KG1 (cell line): ENCODE measurements at places on chromosomes 13 and 19.

DNA sequence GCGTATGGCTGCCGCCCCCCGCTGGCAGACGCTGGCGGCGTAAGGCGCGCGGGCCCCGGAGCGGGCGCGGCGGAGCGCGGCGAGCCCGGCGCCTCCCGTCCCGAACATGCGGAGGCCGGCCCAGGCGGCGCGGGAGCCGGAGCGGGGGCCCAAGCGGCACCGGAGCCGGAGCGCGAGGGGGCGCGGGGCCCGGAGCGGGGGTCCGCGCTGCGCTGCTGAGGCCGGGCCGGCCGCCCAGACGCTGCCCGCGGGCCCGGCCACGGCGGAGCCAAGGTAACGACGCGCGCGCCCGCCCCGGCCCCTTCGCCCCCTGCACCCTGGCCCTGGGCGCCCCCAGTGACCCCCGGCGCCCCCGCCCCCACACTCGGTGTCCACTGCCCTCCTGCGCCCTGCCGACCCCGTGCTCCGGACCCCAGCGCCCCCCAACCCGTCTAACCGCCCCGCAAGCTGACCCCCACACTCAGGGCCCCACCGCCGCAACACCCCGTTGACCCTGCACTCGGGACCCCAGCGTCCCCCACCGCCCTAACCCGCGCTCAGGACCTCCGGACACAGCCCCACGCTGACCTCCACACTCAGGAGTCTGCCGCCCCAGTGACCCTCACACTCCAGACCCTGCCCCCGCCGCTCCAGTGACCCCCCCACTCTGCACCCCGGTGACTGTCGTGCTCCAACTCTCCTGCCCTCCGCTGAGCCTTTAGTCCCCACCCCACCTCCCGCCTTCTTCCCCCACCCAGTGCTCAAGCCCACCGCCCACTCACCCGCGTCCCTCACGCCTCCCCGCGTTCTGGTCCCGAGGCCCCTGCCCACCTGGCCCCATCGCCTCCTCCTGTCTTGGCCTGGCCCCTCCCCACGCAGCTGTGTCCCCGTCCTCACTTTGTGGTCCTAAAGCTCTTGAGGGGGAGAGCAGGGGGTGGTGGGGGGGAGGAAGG, at the start of gene CSNK1G2:
CSNK1G2 (plus strand) TSS at position 27 of the 932 bp plus-strand sequence. CDS start 28,601 bp downstream, outside the sequence.
- no peak for DNase-seq

DNA sequence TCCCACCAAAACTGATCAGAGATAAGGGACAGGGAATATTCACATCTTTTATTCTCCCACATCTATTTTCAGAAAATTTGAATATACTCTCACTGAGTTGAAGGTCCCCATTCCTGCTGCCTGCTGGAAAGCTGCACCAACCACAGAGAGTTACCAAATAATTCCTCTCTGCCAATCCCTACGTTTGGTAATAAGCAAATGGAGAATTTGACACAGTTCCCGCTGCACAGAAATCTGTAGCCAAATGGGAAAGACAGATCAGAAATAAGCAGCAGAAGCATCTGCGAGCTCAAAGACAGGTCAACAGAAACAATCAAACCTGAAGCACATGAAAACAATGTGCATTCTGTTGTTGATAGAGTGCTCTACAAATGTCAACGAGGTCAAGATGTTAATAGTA, 9.9 kb downstream of the ZNF112 start:
- DNase-seq, result no peak

DNA sequence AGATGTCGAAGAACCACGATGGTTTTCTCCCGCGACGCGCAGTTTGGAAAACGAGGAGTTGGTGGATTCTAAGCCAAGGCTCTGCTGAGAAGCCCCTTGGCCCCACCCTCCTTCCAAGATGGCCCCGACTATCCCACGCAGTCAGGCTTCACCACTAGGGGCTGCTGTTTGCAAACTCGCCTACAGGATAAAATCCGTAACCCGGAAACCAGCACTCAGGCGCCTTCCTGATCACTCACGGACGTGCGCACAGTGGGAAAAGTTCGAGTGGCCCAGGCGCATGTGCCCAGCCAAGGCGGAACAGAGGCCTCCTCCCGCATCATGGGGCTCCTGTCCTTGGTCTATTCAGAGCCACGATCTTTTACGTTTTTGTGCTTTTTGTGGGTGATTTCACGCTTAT, 19.2 kb upstream of the UQCR11 start:
- no peak for DNase-seq

DNA sequence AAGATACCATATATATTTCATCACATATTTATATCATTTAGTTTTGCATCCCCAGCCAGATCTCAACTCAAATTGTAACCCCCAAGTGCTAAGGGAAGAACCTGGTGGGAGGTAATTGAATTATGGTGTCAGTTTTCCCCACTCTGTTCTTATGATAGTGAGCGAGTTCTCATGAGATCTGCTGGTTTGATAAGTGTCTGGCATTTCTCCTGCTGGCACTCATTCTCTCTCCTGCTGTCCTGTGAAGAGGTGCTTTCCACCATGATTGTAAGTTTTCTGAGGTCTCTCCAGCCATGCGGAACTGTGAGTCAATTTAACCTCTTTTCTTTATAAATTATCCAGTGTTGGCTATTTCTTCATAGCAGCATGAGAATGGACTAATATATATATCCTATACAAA, 462.5 kb upstream of the SLITRK5 start:
- no peak for DNase-seq

DNA sequence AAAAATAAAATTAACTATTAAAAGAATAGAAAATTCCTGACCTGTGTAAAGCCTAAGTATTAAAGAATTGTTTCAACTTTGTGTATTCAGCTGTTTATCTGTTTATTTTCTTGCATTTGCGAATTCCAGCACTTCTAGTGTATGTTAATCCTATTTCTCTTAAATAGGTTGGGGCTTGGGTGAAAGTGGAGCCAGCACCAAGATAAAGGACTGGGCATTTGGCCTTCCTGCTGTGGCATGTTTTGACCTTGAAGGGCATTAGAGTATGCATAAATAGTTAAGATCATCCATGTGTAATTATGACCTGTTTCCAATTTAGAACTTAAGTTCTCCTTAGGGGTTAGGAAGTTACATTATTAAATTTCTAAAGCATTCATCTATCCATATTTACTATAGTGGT, 151.3 kb downstream of the NBEA start:
- DNase-seq, result no peak
